Stomach (tissue), 19 donors: ENCODE measurements at places on chromosomes 2 and 18. TPM values are rescaled to one million over a fixed set of nuclear protein-coding genes. Genes with fewer than 3 reads are reported as not detected.

TMEM198 gene
- total RNA-seq: not detected

SH2D6 gene
- total RNA-seq: 2.2 TPM

ARHGAP25 gene
- total RNA-seq: 0.29 TPM

VWA3B gene
- 4.9 TPM for total RNA-seq

LBX2 gene
- not detected for total RNA-seq

MTX2 gene
- total RNA-seq: 12.2 TPM

CCDC68 gene
- 90.5 TPM for total RNA-seq

GATA6 gene
- 183 TPM for total RNA-seq

PPIL3 gene
- 30.3 TPM for total RNA-seq

DSG4 gene
- not detected for total RNA-seq

DCDC2C gene
- not detected for total RNA-seq

GALR1 gene
- total RNA-seq: 0.55 TPM

TMEM237 gene
- total RNA-seq: 0.87 TPM

SMAD7 gene
- total RNA-seq: 123 TPM

SPP2 gene
- not detected for total RNA-seq

MTLN gene
- total RNA-seq: 46.4 TPM

IL1F10 gene
- total RNA-seq: not detected

TBC1D8 gene
- total RNA-seq: 74.2 TPM

ABHD3 gene
- 27.8 TPM for total RNA-seq

CCDC148 gene
- total RNA-seq: not detected

NEUROD1 gene
- 1.2 TPM for total RNA-seq

SLC8A1 gene
- total RNA-seq: 15.6 TPM

SLC5A7 gene
- 7.0 TPM for total RNA-seq

TRABD2A gene
- 10.1 TPM for total RNA-seq

FAM210A gene
- 1.9 TPM for total RNA-seq

SULT1C4 gene
- 2.5 TPM for total RNA-seq

FAM110C gene
- total RNA-seq: 15.1 TPM

ZAP70 gene
- 78.2 TPM for total RNA-seq

RNF152 gene
- 15.2 TPM for total RNA-seq

CPLX4 gene
- total RNA-seq: not detected

RPRM gene
- not detected for total RNA-seq

G6PC2 gene
- total RNA-seq: not detected

SLC40A1 gene
- total RNA-seq: 104 TPM

COQ10B gene
- total RNA-seq: 7.6 TPM
